Large intestine (tissue), 12 donors: ENCODE measurements at places on chromosomes 3 and 15. TPM values are rescaled to one million over a fixed set of nuclear protein-coding genes. Genes with fewer than 3 reads are reported as not detected.

The SLC41A3 gene
- 32.8 TPM for polyA plus RNA-seq

The RPP14 gene
- polyA plus RNA-seq = 21.5 TPM

The MST1R gene
- polyA plus RNA-seq = 49.8 TPM

The GABRB3 gene
- polyA plus RNA-seq = 5.1 TPM

The INO80 gene
- 18.2 TPM for polyA plus RNA-seq

The ARIH1 gene
- polyA plus RNA-seq = 81.2 TPM

The NME9 gene
- polyA plus RNA-seq = 1.4 TPM

The PLSCR5 gene
- polyA plus RNA-seq = 0.10 TPM

The MELTF gene
- polyA plus RNA-seq = 414 TPM

The PCSK6 gene
- polyA plus RNA-seq = 22.2 TPM

The PRSS50 gene
- 3.1 TPM for polyA plus RNA-seq

The FMN1 gene
- 0.88 TPM for polyA plus RNA-seq

The PRC1 gene
- polyA plus RNA-seq = 40.0 TPM

The VWA5B2 gene
- 18.6 TPM for polyA plus RNA-seq

The CPN2 gene
- 0.09 TPM for polyA plus RNA-seq

- H3K27me3 ChIP-seq = no peaks in the 10 kb centered on the region
- no peaks in the 10 kb centered on the region for H3K4me1 ChIP-seq
- H3K27ac ChIP-seq = no peak overlapping the region
- no peak overlapping the region for H3K4me3 ChIP-seq
- no peaks in the 10 kb centered on the region for H3K36me3 ChIP-seq
- no peak for DNase-seq
Observed at GRCh38 chr3:164236851-164237250, 841.4 kb downstream of the SI start.

GRCh38 chr3:54294214-54294613 lies 171.9 kb downstream of the CACNA2D3 start:
- no peak overlapping the region for H3K4me3 ChIP-seq
- no peaks in the 10 kb centered on the region for H3K4me1 ChIP-seq
- DNase-seq = no peak
- no peaks in the 10 kb centered on the region for H3K27me3 ChIP-seq

DNA sequence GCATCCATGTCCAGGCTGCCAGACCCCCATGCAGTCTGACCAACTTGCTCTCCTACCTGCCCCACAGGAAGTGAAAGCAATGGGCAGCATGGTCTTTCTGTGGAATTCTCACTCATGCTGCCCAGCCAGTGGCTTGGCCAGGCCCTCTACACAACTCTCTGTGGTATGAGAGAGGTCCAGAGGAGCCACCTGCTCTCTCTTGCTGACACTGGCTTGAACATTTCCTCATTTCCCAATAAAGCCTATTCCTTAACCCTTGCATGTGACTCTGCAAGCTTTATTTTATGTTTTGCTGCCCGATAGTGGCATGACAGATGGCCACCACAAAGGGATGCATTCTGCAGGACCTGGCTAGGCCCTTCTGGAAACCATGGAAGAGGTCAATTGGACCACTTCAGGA lies 53.8 kb downstream of the CCR1 start:
- H3K4me3 ChIP-seq = no peak overlapping the region
- no peaks in the 10 kb centered on the region for H3K36me3 ChIP-seq
- no peak overlapping the region for H3K27ac ChIP-seq
- no peak for DNase-seq
- H3K4me1 ChIP-seq = no peaks in the 10 kb centered on the region

DNA sequence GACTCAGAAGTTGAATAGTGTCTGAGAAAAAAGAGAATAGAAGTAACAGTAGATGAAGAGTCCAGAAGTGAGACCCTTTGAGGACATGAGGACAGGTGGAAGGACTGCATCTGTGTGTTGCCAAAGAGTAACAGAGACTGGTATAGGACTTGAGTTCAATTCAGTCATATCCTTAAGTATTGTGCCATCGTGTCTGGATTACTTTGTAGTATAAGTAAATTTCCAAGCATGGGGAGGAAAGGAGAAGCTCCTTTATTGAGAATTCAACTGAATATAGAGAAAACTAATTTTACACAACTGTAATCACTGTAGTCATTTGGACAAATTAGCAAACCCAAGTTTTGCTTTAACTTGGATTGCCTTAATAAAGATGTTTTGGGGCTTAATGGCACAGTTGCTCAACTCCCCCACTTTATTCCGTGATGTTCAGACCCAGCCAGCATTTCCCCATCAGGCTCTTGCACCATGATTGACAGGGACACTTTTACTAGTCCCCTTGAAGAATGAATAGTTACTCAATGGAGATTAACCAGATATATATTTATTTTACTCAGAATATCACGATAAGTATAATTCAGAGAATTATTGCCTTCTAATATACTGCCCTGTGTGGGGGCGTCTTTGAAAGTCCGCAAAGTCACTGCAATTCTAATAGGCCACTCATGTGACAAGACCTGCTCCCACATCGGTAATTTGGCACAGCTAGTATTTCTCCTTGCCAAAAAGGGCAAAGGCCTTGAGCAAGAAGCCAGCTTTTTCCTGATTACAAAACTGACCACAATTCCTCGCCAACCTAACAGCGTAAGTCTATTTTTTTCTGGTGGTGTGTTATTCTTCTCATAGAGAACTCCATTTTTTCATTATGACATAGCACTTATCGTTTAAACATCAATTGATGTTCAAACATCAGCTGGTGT lies 61.3 kb downstream of the PPARG start:
- H3K4me1 ChIP-seq = peaks cover 9% of the 10 kb centered on the region
- no peak overlapping the region for H3K27ac ChIP-seq
- DNase-seq = no peak
- no peak overlapping the region for H3K4me3 ChIP-seq
- H3K27me3 ChIP-seq = no peaks in the 10 kb centered on the region

GRCh38 chr3:70899816-70900215 lies 587.4 kb upstream of the MDFIC2 start:
- DNase-seq = no peak
- no peak overlapping the region for H3K27ac ChIP-seq
- H3K4me1 ChIP-seq = no peaks in the 10 kb centered on the region

DNA sequence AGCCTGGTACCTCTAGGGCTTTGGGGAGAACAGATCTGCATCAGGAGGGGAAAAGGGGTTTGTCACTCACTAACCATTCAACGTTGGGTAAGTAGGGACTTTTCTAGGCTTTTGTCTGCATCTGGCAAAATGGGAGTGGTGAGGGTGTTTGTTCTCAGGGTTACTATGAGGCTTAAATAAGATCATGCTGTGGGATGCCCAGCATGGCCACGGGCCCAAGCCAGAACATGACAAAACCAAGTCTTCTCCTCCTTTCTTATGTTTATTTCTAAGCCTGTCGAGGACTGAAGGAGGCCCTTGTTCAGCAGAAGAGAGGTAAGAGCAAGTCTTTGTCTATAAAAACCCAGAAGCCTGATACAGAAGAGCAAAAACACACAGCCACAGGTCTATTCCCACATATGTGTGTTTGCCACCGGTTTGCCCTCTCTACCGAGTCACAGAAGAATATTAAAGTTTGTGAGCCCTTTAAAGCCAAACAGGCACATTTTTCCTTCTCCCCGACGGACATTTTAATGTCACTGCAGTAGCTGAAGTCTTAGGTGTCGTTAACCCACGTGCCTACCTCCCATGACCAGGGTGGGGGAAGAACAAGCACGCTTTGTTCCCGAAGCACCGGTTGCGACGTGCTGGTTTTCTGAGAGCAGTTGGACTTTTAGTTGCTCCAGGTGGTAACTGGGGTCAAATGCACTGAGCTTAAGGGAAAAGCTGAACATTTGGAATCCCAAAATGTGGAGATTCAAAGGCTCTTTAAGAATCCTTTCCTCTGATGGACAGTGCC lies 72.1 kb downstream of the NOX5 start:
- DNase-seq = no peak
- peaks cover 3% of the 10 kb centered on the region for H3K27me3 ChIP-seq
- peaks cover 7% of the 10 kb centered on the region for H3K4me1 ChIP-seq

DNA sequence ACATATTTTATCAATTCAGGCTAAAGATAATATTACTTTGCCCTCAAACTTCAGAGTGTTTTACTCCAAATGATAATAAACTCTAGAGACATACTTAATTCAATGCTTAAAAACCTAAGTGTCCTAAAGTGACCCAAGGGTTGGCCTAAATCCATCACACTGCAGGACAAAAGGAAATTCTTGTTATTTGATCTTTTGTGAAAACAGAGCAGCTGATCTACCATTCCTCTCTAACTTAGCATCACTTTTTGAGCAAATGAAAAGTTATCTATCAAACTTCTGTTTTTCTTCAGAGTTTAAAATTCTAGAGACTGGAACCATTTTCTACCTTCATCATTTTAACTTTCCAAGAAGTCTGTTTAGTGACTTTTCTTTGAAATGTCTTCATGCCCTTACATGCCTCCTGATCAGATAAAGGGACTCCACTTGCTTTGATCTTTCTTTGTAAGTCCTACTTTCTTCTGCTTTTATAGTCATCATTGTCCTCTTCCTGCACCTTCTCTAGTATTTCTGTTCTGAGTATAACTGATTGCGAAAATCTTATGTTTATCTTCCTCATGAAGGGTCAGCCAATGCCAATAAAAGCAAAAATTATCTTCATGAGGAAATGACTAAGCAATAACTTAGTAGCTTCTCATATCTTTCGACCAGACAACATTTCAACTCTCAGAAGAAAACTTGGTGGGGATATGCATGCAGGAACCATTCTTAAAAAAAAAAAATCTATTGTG lies 378.7 kb upstream of the TGFBR2 start:
- peak; percentile 47 for DNase-seq
- no peaks in the 10 kb centered on the region for H3K27me3 ChIP-seq
- no peak overlapping the region for H3K4me3 ChIP-seq
- no peaks in the 10 kb centered on the region for H3K36me3 ChIP-seq
- peaks cover 5% of the 10 kb centered on the region for H3K4me1 ChIP-seq

DNA sequence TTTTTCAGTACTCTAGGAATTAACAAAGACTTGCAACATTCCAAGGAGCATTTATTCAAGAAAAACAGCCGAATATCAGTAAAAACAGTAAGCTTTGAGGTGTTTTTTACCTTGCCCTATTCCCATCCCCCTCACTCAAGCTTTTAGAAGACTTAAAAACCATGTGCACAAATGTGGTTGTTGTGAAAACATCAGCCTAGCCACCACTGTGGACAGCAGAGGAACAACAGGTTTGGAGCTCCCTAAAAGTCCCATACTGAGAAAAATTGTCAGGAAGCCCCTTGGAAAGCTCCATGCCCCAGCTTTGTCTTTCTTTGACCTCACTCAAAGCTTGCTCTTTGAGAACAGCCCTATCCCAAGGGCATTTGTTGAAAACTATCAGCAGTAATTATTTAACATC lies 34.7 kb upstream of the RSL24D1 start:
- H3K27ac ChIP-seq = no peak overlapping the region
- no peaks in the 10 kb centered on the region for H3K27me3 ChIP-seq
- H3K4me3 ChIP-seq = no peak overlapping the region
- DNase-seq = no peak

DNA sequence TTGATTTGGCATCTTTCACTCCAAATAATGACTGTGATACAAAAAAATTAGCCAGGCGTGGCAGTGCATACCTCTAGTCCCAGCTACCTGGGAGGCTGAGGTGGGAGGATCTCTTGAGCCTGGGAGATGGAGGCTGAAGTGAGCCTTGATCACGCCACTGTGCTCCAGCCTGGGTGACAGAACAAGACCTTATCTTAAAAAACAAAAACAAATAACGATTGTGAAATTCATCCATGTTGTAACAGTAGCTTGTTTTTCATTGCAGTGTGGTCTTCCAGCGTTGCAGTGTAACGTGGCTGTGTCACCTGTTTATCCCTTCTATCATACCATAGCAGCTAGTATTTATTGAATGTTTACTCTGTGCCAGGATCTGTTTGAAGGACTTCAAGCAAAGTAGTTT lies 120.9 kb downstream of the ITPR1 start:
- H3K36me3 ChIP-seq = no peaks in the 10 kb centered on the region
- no peak for DNase-seq
- H3K27me3 ChIP-seq = peaks cover 3% of the 10 kb centered on the region
- H3K4me1 ChIP-seq = no peaks in the 10 kb centered on the region

- H3K27ac ChIP-seq = no peak overlapping the region
- peaks cover 3% of the 10 kb centered on the region for H3K27me3 ChIP-seq
- no peak overlapping the region for H3K4me3 ChIP-seq
- no peak for DNase-seq
- no peaks in the 10 kb centered on the region for H3K36me3 ChIP-seq
- H3K4me1 ChIP-seq = no peaks in the 10 kb centered on the region
Observed at GRCh38 chr3:54094926-54095325, 27.4 kb upstream of the CACNA2D3 start.

DNA sequence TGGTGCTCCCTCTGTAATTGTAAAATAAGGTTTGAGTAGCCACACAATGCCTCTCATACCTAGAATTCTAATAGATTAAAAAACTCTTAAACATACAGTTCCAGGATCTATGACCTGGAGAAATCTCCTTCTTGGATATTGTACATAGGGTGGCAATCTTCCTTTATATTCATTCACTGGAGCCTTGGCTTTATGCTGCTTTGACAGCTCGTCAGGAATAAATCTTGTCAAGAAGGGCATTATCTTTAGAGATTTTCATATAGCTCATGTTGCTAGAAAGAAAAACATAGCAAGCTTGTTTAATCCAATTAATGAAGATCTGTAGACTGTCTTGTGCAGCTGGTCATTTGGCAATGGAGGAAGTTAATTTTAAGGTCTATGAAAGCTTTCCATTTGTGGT lies 131.1 kb downstream of the PYDC2 start:
- H3K36me3 ChIP-seq = no peaks in the 10 kb centered on the region
- no peaks in the 10 kb centered on the region for H3K4me1 ChIP-seq
- no peak for DNase-seq
- no peak overlapping the region for H3K4me3 ChIP-seq
- no peaks in the 10 kb centered on the region for H3K27me3 ChIP-seq

DNA sequence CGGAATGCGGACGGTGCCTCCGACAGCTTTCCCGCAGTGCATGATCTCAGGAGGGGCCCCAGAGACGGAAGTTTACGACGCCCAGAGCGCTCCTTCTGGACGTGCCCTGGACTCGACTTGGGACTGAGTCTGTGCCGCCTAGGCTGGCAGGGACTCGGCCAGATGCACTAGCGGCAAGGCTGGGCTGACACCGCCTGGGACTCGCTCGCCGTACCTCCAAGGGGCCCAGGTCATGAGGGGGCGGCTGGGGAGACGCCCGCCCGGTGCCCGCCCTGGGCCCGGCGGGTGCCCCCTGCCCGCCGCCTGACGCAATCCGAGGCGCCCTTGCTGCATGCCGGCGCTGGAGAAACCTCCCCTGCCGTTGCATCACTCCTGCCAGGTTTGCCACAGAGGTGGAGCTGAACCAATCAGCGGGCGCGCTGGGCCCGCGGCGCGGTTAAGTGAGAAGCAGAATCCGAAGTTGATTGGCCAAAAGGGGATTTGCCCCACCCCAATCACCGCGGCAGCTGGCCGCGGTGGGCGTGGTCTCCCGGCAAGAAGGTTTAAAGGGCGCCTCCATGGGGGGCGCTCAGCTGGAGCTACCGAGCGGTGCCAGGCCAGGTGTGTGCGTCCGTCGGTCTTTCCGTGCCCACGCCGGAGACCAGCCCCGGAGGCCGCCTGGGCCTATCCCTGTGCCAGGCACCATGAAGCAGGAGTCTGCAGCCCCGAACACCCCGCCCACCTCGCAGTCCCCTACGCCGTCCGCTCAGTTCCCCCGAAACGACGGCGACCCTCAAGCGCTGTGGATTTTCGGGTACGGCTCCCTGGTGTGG lies at the start of gene CHAC1:
Gene CHAC1 (plus strand): TSS at position 571 of the 812 bp plus-strand sequence. CDS start 113 bp downstream, at position 684.
- peak within 1 kb of the TSS; percentile 65 for H3K4me3 ChIP-seq
- peaks cover 10% of the 10 kb centered on the region for H3K4me1 ChIP-seq
- no peaks in the 10 kb centered on the region for H3K27me3 ChIP-seq
- H3K27ac ChIP-seq = peak within 1 kb of the TSS; percentile 58

- no peaks in the 10 kb centered on the region for H3K27me3 ChIP-seq
- H3K36me3 ChIP-seq = peaks cover 2% of the 10 kb centered on the region
- DNase-seq = no peak
- no peak overlapping the region for H3K27ac ChIP-seq
Observed at GRCh38 chr3:71466483-71466882, 117.0 kb downstream of the FOXP1 start.
